ENCODE measurements at places on chromosomes 12 and 14.

GRCh38 chr12:116714175-116714574 lies 23.7 kb downstream of the SPRING1 start:
- DNase-seq = no peak

GRCh38 chr14:77375973-77376770 lies 722 bp downstream of the TMED8 start:
- DNase-seq = no peak

- DNase-seq = no peak
Observed at GRCh38 chr12:48779869-48780268, 9.0 kb downstream of the ADCY6 start.

DNA sequence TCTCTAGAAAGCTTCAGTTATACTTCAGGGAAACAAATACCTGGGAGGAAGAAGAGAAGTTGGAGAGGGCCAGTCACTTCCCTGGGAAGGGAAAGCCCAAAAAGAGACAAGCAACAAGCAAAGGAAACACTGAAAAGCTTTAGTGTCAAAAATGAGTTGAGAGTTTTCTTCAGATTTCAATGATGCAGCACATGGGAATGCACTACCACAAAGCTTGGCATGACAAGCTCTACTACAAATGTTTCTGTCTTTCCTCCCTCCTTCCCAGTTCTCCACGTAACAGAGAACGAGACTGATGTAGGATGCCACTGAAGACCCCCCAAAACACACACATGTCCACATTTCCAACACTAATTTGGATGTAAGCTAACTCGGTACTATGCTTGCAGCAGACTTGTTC lies 26.8 kb upstream of the ADAMTS20 start:
- no peak for DNase-seq

DNA sequence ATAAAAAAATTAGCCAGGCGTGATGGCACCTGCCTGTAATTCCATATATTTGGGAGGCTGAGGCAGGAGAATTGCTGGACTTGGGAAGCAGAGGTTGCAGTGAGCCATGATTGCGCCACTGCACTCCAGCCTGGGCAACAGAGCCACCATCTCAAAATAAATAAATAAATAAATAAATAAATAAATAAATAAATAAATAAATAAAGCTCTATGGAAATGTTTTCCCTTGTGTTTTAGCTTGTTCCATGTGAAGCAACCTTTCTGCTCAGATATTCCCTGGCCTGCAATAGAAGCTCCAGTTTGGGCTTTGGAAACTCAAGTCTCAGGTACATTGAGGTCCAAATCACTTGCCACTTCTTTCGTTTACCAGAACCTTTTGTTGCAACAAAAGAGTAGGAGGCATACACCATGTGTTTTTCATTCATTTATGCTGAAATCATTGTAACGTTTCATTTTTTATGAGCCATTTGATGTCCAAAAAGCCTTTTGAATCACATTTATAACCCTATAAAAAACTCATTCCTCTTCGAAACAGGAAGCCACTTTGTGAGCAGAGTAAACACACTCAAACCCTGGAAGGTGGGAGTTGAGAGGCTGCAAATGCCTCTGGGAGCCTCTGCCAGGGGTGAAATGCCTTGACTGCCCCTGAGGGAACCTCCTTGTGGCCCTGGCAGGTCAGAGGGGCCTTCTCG lies 376.6 kb upstream of the TBX3 start:
- no peak for DNase-seq

DNA sequence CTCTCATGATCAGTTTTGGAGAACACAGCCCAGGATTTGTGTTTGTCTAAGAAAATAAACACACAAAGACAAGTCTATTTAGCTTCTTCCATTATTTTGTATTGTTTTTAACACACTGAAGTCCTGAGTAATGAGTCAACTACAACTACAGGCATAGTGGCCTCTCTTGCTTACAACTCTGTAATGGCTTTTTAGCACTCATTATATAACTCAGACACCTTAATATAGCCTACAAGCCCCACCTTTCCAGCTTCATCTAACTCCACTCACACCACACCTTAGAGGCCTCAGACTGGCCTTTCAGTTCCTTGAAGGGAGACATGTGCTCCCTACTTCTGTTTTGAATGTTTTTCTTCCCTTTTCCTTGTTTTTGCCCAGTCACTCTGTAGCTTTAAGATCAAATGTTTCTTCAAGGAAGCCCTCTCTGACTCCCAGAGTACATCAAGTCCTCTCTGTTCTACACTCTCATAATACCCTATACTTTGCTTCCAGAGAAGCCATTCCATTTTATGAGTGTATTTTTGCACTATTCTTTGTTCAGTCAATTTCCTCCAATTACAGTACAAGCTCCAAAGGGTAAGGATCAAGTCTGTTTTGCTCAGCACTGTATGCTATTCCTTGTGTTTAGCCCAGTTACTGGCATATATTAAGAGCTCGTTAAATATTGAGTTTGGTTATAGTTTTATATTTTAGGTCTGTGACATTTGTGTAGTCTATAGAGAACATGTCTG lies 233.6 kb upstream of the ARHGAP5 start:
- DNase-seq = no peak

DNA sequence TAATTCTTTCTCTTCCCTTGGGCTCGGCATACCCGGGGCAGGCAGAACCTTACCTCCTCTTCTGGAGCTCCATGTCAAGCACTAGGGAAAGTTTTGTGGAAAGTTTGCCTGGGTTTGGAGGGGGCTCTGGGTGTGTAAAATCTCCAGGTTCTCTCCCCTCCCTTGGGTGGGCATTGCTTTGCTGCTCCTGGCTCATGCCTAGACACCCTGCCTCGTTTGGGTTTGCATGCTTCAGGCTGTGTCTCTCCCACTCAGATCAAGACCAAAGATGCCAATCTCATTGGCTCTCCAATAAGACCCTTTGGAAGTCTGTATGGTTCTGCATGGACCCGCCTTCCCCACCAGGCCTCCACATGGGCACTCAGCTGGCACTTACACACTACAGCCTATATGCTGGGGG lies 6.2 kb upstream of the KRT2 start:
- DNase-seq = no peak

GRCh38 chr12:55142669-55143565 lies 16.7 kb downstream of the OR9K2 start:
- DNase-seq = peak; percentile 5

DNA sequence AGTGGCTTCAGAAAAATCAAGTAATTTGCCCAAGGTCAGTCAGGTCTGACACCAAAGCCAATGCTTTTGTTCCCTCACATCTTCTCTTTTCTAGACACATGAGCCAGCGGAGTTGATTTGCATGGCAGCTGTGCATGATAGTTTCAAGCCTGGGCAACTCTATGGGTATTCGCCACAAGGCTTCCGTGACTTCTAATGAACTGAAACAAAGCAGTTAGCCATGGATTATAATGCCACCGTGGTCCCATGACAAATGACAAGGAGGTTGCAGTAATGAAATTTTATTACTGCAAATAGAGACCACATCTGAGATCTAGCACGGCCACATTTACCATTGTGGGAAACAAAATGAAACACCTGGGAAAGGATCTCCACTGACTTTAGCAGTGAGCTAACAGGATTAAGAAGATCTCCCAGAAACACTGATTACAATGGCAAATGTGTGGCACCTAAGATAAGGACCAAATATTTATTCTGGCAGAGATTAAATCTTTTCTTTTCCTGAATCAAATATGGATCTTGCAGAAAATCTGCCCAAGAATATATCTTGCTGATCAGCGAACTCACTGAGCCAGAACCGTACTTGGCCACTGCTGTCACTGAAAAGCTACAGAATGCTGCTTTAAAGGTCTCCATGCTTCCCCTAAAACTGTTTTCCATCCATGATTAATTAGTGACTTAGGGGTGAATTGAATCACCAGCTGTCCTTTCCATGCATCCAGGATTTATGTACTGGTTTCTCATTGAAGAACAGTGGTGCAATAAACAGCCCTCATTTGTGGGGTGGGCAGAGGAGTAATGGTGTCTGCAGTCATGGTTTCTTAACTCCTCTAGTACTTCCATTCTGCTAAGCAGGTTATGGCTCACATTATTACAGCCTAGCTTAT lies 551.0 kb downstream of the DIO2 start:
- no peak for DNase-seq

- no peak for DNase-seq
Observed at GRCh38 chr12:92505254-92506231, 197.2 kb upstream of the PLEKHG7 start.

GRCh38 chr14:61535458-61535857 lies 159.9 kb upstream of the HIF1A start:
- DNase-seq = no peak

- DNase-seq = no peak
Observed at GRCh38 chr12:119836781-119837180, 40.3 kb downstream of the CIT start.

- no peak for DNase-seq
Observed at GRCh38 chr12:78560633-78561032, 303.9 kb upstream of the SYT1 start.

DNA sequence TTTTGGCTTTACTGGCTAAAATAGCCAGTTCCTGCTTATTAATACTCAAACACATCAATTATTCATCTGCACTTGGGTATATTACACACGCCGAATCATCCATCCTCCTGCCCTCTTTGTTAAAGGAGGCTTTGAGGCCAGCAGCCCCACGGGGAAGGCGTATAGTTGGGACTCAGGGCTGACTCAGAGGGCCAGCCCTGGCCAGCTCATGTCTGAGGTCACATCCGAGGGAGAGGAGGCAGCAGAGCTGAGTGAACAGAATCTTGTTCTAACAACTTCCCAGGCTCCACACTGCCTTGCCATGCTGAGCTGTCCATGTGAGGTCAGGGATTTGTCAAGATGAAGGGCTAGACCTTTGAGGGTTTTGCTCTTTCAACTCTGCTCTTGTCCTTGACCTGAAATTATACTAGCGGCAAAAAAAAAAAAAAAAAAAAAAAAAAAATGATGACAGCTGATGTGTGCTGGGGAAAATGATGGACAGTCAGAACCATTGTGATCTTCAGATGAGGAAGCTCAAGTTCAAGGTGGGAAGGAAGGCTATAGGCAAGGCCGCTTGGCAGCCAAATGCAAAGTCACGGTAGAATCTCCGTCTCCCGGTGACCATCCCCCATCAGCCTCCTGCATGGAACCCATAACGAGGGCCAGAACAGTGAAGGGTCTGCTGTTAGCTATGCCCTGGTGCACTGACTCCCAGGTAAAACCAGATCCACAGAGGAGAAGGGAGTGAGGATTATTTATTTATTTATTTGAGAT lies 12.5 kb upstream of the MARK3 start:
- no peak for DNase-seq

DNA sequence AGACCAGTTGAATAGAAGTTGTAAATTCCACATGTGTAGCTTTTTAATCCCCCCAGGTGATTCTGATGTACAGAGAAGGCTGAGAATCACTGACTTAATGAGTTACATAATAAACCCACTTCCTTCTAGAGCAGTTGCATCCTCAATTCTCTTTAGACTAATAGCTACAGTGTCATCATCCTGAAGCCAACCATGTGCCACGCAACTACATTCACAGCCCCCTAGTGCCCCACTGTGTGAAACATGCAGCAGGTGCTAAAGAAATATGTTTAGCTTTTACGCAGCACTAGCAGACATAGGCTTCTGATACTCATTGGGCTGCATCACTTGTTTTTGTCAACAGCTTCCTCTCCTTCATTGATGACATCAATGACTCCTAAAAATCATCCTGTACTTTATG lies 1168.3 kb downstream of the BCL11B start:
- no peak for DNase-seq

DNA sequence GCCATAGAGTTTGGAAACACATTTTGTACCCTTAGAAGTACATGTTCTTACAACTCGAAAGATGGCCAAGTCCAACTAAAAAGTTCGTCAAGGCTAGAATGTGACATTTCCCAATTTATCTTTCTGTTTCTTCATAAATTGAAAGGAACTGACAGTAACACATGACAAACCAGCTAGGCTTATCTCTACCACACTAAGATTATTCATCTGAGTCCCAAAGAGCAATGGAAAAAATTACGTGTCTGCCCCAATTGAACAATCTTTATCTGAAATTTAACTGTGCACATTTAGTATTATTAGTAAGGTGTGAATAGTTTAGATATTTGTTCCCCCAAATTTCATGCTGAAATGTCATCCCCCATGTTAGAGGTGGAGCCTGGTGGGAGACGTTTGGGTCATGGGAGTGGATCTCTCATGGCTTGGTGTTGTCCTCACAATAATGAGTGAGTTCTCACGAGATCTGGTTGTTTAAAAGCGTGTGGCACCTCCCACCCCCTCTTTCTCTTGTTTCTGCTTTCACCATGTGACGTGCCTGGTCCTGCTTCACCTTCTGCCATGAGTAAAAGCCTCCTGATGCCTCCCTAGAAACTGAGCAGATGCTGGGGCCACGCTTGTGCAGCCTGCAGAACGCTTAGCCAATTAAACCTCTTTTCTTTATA lies 13.3 kb downstream of the CPM start:
- no peak for DNase-seq

GRCh38 chr14:105498430-105499255 lies 7.6 kb downstream of the TEDC1 start:
- DNase-seq = no peak

DNA sequence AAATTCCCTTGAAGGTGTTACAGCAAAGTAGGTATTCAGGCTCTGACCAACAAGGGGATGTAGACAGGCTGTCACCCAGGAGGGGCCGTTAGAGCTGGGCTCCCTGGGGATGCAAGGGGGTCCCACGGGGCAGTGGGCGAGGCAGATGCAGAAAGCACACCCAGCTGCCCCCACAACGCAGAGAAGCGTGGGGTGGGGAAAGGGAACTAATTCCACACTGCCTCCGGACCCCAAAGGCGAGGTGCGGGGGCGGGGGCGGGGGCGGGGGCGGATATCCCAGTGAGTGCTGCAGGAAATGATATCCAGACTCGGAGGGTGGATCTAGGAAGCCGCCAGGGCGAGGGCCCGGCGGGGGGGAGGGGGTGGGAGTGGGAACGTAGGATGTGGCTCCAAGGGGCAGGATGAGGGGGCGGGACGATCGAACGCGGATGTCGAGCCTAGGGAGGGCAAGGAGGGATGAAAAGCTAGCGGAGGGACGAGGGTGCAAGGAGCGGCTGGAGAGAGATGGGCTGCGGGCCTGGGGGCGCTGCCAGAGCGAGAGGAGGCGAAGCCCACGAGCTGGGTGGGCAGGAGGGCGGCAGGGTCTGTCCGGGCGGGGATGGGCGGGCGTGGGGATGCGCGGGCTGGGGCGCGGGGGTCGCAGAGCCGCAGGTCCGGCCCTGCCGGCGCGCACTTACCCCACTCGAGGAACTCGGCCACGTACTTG lies 874 bp downstream of the CDC42BPB start:
- DNase-seq = no peak

DNA sequence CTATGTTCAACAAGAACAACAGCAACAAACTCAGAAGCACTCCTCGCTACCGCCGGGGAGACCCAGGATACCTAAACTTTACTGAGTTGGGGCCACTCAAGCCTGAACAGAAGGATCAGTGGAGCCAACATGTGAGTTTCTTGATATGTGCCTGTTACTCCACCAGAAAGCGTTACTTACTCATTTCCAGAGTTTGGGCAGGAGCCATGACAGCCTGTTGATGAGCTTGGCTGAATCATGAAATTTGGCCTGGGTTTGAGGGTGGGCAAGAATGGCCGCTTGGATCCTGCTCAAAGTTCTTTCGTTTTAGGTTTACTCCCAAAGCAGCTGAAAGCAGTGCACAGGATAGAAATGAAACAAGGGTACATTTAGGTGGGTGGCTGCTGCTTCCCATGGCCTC lies 12.0 kb upstream of the GALNT6 start:
- DNase-seq = no peak

GRCh38 chr12:94401326-94401725 lies 58.3 kb downstream of the CEP83 start:
- DNase-seq = no peak

Data from H1 (cell line).